Karpas-422 (cell line): ENCODE measurements at places on chromosomes 3 and 15. TPM values are rescaled to one million over a fixed set of nuclear protein-coding genes. Genes with fewer than 3 reads are reported as not detected.

DNA sequence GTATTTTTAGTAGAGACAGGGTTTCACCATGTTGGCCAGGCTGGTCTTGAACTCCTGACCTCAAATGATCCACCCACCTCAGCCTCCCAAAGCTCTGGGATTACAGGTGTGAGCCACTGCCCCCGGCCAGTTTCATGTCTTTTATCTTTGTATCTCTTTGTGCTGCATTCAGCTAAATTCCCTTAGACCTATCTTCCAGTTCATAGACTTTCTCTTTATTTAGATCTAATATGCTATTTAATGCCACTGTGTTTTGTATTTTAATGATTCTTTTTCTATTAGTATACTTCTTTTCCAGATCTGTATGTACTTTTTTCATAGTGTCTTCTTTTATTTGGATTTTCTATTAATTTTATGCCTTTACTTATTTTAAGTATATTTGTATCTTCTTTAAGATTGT, 14.9 kb downstream of the MINAR1 start:
- DNase-seq, result no peak

- DNase-seq, result no peak
These were observed 82.6 kb upstream of the RAP2B start for GRCh38 chr3:153079386-153079785.

DNA sequence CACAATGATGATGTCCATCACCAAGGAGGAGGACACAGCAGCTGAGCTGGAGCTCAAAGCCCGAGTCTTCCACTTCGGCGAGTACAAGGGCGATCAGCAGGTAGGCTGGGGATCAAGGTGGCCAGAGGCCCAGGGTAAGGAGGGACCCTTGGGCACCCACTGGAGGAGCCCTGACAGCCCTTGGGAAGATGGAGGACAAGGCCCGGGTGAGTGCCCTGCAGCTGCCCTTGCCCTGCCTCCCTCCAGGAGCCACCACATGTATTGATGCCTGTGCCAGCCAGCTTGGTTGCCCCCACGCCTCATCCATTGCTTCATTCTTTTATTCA, 38.4 kb downstream of the CFAP100 start:
- no peak for DNase-seq

- no peak for DNase-seq
These were observed 446.3 kb upstream of the NECTIN3 start for GRCh38 chr3:110625201-110625747.

GRCh38 chr15:36529296-36530011, 50.0 kb upstream of the CDIN1 start:
- no peak for DNase-seq

ARGFX gene
- total RNA-seq, result not detected in 2 replicates
